Testis (tissue), 5 donors: ENCODE measurements at places on chromosomes 7 and 10.

DNA sequence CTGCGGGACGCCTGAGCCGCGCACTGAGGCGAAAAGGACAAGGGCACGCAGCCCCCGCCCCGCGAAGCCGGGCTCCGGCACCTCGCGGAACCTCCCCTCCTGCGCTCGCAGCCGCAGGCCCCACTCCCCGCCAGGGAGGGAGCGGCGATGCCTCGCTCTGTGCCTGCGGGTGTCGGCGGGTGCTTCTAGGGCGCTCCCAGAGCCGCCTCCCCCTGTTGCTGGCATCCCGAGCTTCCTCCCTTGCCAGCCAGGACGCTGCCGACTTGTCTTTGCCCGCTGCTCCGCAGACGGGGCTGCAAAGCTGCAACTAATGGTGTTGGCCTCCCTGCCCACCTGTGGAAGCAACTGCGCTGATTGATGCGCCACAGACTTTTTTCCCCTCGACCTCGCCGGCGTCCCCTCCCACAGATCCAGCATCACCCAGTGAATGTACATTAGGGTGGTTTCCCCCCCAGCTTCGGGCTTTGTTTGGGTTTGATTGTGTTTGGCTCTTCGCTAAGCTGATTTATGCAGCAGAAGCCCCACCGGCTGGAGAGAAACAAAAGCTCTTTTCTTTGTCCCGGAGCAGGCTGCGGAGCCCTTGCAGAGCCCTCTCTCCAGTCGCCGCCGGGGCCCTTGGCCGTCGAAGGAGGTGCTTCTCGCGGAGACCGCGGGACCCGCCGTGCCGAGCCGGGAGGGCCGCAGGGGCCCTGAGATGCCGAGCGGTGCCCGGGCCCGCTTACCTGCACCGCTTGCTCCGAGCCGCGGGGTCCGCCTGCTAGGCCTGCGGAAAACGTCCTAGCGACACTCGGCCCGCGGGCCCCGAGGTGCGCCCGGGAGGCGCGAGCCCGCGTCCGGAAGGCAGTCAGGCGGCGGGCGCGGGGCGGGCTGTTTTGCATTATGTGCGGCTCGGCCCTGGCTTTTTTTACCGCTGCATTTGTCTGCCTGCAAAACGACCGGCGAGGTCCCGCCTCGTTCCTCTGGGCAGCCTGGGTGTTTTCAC is 519 bp downstream of the ITGB8 start:
- H3K36me3 ChIP-seq, result no peaks in the 10 kb centered on the region
- H3K27ac ChIP-seq, result peak overlapping the region; percentile 96
- peaks cover 16% of the 10 kb centered on the region for H3K4me1 ChIP-seq
- peak overlapping the region; percentile 73 for H3K4me3 ChIP-seq
- no peaks in the 10 kb centered on the region for H3K27me3 ChIP-seq

DNA sequence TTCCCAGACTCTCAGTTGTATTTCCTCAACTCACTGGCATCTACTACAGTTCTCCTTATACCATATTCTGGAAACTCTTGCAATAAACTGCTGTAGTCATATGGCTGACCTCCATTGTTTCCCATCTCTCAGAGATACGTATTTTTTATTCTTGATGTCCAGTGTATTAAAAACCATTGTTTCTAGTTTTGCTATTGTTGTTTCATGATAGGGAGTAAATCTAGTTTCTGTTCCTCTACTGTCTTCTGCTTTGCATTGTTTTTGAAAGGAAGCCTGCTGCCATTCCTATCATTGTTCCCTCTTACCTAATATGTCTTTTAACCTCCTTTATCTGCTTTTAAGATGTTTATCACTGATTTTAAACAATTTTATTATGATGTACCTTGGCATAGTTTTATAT is 255.0 kb downstream of the ADK start:
- H3K4me1 ChIP-seq, result no peaks in the 10 kb centered on the region
- H3K27ac ChIP-seq, result no peak overlapping the region
- no peak overlapping the region for H3K4me3 ChIP-seq

DNA sequence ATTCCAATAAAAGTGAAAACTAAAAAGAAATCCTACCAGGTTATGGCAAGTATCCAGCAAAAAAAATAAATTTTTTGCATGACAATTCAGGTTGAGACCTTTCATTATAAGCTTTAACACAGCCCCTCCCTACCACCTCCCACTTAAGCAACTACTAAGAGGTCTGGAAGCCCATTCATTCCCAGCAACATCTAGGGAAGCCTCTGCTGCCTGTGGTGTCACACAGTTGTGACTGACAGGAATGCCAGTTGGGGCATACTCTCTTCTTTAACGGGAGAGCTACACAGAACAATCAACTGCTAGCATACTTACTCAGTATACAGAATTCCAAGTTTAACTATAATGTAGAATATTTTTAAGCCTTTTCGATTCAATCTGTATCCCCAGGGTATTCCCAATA is 27.8 kb downstream of the ABI1 start:
- DNase-seq, result no peak
- H3K27me3 ChIP-seq, result no peaks in the 10 kb centered on the region
- no peak overlapping the region for H3K4me3 ChIP-seq
- H3K27ac ChIP-seq, result no peak overlapping the region
- no peaks in the 10 kb centered on the region for H3K36me3 ChIP-seq
- no peaks in the 10 kb centered on the region for H3K4me1 ChIP-seq

DNA sequence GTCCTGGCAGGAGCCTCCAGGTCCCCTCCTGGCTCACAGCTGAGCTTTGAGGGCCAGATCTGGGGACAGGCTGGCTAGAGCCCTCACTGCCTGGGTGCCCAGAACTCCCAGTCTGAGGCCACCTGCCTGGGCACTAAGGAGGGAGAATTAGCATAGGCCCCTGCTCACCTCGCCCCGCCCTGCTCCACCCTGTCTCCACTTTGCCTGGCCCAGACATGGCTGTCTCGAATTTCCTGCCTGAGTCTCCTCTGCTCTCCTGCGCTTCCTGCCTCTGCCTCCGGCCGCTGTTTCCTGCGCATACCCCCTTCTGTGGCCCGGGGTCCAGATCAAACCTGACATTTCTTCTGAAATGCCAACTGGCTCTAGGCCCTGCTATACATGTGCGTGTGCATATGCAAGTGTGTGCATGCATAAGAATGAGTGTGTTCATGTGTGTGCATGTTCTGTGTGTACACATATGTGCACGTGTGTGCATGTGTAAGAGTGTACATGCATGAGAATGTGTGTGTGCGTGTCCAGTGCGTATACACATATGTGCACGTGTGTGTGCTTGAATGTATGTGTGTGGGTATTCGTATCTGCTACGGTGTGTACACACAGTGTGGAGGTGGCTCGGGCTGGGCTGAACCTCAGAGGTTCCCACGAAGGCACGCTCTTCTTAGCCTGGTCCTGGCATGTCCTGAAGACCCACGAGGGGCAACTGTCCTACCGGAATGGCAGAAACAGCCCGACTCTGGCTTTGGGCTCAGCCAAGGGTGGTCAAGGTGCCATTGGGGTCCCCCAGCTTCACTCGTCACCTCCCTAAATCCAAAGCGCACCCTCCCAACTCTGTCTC is 64.9 kb downstream of the MYL10 start:
- H3K36me3 ChIP-seq, result no peaks in the 10 kb centered on the region
- no peak overlapping the region for H3K4me3 ChIP-seq
- no peak overlapping the region for H3K27ac ChIP-seq
- no peak for DNase-seq
